ENCODE measurements at places on chromosomes 3 and 15.

DNA sequence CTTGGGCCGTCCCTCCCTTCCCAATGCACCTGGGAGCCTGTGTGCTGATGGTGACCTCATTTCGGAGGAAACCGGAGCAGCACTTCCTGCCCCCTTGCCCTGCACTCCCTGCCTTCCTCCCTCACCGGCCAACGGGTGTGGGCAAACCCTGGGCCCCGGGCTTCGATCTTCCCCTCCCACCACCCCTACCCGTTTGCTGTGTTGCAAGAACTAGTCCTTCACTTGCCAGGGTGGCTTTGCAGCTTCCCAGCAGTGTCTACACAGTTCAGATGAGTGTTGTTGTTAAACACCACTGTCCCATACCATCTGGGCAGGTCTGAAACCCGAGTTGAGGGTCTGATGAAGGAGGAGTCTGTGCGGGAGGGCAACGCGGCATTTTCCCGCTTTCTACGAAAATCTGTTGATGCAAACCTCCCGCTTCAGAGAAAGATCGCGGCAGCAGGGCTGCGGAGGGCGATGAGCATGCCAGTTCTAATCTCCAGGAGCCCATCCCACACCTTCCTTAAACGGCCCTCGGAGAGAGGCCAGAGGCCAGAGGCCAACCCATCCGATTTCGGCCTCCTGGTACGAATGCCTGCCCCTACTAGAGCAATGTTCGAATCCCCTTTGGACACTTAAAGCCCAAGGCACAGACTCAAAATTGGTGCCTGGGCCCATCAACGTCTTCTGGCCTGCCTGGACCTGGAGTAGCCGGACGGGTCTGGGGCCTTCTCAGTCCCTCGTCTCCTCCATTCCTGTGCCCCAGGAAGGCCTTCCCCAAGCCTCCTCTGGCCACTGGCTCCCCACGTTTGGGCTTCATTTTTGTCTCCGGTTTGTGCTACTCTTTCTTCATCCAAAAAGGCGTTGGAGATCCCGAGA, 35.7 kb upstream of the POLG start:
- DNase-seq = no peak

GRCh38 chr3:30012941-30013543, 593.4 kb upstream of the TGFBR2 start:
- DNase-seq = peak; percentile 53

- no peak for DNase-seq
Observed at GRCh38 chr3:156388497-156389448, 166.1 kb downstream of the SSR3 start.

- no peak for DNase-seq
Observed at GRCh38 chr3:55549177-55549576, 62.1 kb upstream of the WNT5A start.

GRCh38 chr15:75195122-75195765, 6.4 kb upstream of the C15orf39 start:
- no peak for DNase-seq

GRCh38 chr3:72568083-72568482, 280.2 kb downstream of the SHQ1 start:
- no peak for DNase-seq

- no peak for DNase-seq
Observed at GRCh38 chr15:82875411-82876003, 66.1 kb downstream of the WHAMM start.
